CD4-positive, alpha-beta memory T cell (primary cell): ENCODE measurements at places on chromosomes 6 and 20.

- no peak for DNase-seq
Measured at GRCh38 chr6:2478200-2478599, 232.8 kb upstream of the GMDS start.

DNA sequence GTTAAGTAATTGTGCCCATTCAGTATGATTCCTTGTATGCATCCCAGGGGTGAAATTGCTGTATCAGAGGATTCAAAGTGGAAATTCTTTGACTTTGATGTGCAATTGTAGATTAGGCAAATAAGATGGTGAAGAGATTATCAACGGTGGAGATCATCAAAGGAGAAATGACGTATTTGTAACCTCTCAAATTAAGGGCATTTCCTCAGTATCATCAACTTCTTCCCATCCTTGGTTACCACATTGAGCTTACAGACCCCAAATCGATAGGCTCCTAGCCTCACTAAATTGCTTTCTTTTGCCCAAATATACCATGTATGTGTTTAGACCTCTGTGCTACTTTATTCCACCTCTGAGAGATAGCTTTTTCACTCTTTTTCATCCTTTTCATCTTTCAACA lies 213.1 kb upstream of the ZFP64 start:
- DNase-seq, result peak; percentile 66

GRCh38 chr20:52978851-52979250 lies 6.7 kb downstream of the TSHZ2 start:
- DNase-seq, result no peak

DNA sequence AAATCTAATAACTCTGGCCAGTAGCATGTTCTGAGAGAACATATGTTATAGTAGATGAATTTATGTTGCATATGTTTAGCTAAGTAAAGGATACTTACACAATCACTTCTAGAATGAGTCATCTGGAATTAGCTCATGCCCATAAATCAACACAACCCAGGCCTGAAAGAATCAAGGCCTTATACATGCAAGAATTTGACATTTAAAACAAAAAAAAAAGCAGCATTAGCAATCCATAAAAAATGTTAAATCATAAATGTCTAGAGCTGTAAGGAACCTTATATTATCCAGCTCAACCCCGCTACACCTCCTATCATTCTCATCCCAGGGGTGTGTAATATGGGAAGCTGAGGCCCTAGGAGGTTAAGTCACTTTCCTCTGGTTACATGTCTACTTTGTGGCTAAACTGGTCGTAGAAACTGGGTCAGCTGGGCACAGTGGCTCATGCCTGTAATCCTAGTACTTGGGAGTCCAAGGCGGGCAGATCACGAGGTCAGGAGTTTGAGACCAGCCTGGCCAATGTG lies 105.2 kb upstream of the CARMIL1 start:
- DNase-seq, result no peak

DNA sequence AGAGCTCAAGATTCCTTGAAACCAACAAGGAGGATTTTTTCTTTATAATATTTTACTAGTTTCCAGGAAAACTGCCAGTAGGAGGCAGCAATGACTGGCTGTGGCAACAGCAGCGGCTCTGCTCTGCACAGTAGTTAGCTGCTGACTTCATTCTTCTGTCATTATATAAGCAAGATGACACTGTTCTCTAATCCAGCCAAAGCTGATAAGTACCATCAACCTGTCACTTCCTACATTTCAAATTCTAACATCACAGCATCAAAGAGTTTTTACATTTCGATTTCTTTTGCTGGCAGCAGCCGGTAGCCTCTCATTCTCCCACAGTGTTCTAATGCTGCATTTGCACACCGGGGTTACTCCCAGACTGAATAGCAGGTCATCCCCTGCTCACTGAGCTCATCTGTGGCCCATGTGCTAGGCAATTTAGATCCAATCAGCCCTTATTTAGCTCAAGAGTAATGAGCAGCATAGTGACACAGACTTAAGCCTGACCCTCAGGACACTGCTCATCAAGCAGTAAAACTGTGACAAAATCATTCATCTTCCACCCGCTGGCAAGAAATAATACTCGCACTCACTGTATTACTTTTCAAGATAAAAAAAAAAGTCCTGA lies 67.8 kb downstream of the MMS22L start:
- no peak for DNase-seq

GRCh38 chr20:53413186-53413631 lies 180.4 kb downstream of the ZNF217 start:
- peak; percentile 30 for DNase-seq

DNA sequence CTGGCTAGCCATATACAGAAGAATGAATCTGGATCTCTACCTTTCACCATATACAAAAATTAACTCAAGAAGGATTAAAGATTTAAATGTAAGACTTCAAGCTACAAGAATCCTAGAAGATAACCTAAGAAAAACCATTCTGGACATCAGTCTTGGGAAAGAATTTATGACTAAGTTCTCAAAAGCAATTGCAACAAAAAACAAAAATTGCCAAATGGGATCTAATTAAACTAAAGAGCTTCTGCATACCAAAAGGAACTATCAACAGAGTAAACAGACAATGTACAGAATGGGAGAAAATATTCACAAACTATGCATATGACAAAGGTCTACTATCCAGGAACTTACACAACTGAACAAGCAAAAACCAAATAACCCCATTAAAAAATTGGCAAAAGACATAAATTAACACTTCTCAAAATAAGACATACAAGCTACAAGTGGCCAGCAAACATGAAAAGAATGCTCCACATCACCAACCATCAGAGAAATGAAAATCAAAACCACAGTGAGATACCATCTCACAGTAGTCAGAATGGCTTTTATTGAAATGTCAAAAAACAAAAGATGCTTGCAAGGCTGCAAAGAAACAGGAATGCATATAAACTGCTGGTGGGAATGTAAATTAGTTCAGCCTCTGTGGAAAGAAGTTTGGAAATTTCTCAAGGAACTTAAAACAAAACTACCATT lies 66.8 kb upstream of the RSPO3 start:
- DNase-seq, result no peak

- DNase-seq, result no peak
Measured at GRCh38 chr6:7540595-7540994, 876 bp upstream of the DSP start.

DNA sequence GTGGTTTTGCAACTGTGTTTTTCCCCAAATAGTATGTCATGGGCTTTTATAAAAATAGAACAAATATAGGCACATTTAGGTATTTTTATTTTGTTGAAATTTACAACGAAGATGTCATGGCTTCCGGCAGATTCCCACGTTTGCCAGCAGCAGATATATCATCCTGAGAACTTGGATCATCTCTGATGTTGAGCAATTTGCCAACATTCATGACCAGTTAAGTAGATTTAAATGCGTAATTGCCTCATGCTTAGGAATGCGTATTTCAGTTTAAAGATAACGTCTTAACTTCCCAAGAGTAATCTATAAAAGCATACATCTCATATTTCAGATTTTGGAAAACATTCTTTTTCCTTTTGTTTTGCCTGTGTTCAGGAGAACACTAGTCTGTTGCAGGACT lies 457.8 kb downstream of the QKI start:
- no peak for DNase-seq

- DNase-seq, result peak; percentile 75
Measured at GRCh38 chr6:144582939-144583613, 297.9 kb downstream of the UTRN start.

DNA sequence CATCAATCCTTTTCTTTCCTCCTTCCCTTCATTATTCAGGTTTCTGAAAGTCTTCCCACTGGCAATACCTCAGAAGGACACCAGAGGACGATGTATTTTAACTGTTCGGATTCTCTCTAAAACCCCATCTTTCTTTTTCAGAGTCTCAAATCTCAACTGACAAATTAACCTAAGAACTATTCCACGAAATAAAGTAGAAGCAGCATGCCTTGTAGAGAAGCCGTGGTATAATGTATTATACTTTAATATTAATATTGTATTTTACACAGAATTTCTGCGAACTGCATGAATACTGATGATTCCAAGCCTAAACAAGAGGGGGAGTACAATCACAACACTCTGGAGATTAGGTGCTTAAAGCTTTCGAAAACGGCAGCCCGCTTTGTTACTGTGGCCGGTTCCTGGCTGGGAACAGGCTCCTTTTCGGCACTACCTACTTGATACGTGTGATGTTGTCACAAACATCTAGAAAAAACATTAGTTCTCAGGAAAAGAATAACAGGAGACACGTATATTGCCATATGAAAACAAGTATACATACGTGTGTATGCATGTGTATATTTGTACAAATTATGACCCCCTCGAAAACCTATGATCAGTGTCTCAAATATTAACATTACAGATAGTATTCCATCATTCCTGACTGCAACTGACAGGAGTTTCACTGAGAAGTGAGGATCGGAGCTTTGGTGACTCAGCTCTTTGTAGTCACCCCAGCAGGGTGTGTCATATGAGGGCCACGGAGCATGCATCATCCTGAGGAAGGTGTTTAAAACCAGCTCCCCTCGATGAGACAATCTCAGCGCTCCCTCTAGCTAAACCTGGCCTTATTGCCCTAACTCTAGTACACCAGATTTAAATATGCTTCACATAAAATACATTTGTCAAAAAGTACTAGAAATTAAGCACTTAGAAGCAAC lies 319.7 kb upstream of the TCF21 start:
- DNase-seq, result no peak

- DNase-seq, result no peak
Measured at GRCh38 chr6:83062225-83062624, 3.4 kb downstream of the UBE3D start.

- no peak for DNase-seq
Measured at GRCh38 chr20:52313341-52313963, 121.9 kb upstream of the ZFP64 start.

GRCh38 chr20:44770484-44771171 lies 25.0 kb downstream of the KCNK15 start:
- no peak for DNase-seq

DNA sequence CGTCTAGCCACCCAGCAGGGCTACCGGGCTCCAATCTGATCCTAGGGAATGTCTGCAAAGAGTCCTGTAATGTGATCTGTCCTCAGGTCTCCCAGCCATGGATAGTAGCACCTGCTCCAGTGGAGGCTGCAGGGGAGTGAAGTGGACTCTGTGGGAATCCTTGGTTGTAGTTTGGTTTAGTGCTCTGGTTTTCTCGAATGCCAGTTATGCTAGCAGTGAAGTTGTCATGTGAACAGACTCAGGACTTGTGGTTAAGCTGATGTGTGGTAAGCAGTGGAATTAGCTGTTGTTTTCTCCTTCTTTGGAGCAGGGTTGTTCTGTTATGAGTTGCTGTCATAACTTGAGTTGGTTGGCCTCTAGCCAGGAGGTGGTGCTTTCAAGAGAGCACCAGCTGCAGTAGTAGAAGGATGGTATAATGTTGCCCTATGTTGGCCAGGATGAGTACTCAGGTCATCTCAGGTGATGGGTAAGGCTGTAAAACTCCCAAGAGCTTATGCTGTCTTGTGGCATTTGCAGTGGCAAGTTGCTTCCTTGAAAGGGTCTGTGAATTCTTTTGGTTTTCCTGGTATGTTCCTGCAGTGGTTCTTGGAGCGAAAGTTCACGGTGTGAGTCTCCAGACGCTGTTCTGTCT lies 390.2 kb downstream of the UTRN start:
- DNase-seq, result peak; percentile 40

GRCh38 chr20:61662226-61662967 lies 403.3 kb downstream of the TAF4 start:
- DNase-seq, result no peak

DNA sequence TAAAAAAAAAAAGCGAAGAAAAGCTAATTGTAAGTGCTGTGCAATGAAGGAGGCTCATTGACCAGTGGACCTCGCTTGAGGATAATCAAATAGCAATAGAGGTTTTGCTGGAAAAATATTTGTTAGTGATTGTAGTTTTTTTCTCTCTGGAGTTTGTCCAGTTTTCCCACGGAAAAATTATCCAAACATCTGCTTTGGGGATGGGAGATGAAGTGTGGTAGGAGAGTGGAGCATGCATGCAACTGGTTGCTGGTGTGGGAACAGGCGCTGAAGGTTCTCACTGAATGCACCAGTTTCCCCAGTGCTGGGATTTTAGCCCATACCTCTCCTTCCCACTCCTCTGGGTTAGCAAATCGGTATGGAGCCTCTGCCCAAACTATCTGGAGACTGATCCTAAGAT lies 281.7 kb upstream of the TAB2 start:
- no peak for DNase-seq

- no peak for DNase-seq
Measured at GRCh38 chr6:91646649-91647048, 1059.8 kb upstream of the MAP3K7 start.

- no peak for DNase-seq
Measured at GRCh38 chr6:44650495-44650894, 263.0 kb downstream of the CDC5L start.

GRCh38 chr6:111866857-111867256 lies 6.4 kb downstream of the FYN start:
- no peak for DNase-seq

- DNase-seq, result peak; percentile 22
Measured at GRCh38 chr20:3767110-3767426, 485 bp downstream of the ADISSP start.

DNA sequence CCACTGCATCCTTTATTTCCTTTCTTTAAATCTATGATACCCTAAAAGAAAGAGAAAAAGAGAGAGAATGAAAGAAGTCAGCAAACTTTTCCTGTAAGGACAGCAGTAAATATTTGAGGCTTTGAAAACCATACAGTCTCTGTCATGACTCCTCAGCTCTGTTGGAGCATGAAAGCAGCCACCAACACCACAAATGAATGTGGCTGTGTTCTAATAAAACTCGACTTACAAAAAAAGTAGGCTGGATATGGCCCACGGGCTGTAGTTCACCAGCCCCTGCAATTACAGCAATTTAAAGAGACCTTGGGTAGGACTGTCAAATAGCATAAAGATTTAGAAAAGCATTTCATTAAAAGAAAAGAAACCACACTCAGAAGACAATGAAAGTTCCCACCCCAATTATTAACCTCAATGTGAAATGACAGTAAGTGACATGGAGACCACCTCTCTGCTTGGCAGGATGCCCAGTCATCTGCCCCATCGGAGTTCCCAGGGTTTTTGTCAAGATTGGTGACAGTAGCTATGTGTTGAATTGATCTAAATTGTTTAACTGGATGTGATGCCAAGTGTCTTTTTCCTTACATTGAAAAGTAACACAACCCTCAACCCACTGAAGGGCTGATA lies 50.9 kb downstream of the TNFRSF21 start:
- DNase-seq, result no peak

- peak; percentile 82 for DNase-seq
Measured at GRCh38 chr6:158789115-158789917, 29.9 kb downstream of the EZR start.

DNA sequence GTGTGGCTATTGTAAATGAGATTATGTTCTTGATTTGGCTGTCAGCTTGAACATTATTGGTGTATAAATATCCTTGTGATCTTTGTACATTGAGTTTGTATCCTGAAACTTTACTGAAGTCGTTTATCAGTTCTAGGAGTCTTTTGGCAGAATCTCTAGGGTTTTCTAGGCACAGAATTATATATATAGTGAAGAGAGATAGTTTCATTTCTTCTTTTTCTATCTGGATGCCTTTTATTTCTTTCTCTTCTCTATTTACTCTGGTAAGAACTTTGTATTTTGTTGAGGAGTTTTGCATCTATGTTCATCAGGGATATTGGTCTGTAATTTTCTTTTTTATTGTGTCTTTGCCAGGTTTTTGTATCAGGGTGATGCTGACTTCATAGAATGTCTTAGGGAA lies 589.2 kb upstream of the MAN1A1 start:
- DNase-seq, result no peak
